ENCODE measurements at places on chromosomes 2 and 18.

DNA sequence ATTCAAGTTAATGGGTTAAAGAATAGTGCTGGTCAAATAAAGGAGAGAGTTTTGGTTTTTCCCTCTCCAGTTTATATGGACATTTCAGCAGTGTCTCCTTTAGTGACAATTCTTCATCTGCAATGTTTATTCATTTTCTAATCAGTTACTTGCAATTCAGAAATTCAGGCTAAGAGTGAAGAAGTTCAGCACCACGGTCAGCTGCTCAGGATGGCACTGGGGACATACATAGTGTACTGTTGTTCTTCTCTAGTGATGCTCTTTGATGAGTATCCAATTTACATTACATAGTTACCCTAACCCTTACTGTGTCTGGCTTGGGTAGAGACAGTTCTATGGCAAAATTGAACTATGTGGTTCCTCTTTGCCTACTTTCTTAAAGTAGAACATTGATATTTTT is 412.7 kb downstream of the CNTNAP5 start:
- no peak for DNase-seq

- DNase-seq: no peak
Measured at GRCh38 chr2:160570376-160570775, 76.8 kb upstream of the RBMS1 start.

GRCh38 chr2:150156876-150157275 is 330.6 kb downstream of the RND3 start:
- peak; percentile 52 for DNase-seq

DNA sequence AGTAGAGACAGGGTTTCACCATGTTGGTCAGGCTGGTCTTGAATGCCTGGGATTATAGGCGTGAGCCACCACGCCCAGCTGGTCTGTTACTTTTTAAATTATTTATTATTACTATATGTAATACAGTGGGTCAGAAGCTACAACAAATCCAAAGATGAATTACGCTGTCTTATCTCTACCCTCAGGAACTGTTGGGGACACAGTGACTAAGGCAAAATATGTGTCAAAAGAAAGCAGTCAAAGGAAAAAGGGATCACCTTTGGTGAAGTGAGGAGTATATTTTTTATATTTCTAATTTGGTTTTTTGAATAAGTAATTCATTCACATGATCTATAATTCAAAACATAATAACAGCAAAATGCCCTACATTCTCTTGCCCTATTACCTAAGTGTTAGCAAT is 4.7 kb downstream of the CREB1 start:
- DNase-seq: no peak

- DNase-seq: no peak
Measured at GRCh38 chr18:61470031-61470674, 136.9 kb downstream of the CDH20 start.

DNA sequence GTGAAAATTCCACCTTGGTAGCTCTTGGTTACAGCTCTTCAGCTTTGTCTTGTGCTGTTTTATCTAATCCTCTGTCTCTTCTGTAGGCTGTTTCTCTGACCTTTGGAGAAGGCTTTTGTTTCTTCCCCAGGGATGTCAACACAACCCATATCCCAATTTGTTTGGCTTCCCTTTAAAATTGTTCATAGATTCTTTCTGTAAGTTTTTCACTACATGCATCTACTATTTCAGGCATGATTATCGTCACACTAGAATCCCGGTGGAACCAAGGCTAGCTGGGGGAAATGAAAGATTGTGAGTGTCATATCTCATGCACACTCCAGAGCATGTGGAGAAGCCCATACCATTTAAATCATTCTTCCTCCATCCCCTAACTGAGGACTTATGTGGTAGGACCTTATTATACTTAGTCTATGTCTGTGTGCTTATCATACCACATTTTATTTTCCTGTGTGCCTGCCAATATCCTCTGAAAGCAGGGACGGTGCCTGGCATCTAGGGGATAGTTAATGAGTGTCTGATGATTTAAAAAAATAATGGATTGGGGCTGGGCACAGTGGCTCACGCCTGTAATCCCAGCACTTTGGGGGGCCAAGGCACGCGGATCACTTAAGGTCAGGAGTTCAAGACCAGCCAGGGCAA is 59.9 kb downstream of the CRIM1 start:
- no peak for DNase-seq

DNA sequence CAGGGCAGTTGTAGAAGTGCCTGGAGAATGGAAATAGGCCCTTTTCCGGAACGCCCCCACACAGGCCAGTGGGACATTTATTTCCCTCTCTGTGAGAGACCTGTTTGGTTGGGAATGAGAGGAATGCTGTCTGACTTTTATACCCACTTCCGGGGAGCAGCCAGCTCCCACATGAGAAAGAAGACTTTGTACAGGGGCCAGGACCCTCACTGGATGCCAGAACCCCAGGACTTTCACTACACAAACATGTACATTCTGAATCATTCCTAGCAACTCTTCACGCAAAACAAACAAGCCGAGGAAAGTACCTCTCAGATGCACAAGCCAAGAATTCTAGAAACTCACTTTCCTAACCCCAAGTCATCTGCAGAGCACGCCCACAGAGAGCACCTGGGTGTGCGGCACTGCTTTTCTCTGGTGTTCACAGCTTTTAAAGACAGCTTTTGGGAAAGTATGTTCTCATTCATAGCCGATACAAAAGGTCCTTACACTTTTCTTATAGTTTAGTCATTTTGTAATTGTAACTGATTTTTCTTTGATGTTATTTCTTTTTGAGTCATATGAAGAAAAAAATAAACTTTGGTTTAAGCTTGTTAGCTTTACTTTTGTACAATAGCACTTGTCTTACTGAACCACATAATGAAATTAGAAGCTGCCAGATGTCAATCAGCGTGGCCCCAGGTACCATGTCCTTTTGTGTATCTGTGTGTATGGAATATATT is 856.1 kb upstream of the ID2 start:
- DNase-seq: peak; percentile 57

- no peak for DNase-seq
Measured at GRCh38 chr2:199646439-199646838, 188.7 kb upstream of the SATB2 start.

DNA sequence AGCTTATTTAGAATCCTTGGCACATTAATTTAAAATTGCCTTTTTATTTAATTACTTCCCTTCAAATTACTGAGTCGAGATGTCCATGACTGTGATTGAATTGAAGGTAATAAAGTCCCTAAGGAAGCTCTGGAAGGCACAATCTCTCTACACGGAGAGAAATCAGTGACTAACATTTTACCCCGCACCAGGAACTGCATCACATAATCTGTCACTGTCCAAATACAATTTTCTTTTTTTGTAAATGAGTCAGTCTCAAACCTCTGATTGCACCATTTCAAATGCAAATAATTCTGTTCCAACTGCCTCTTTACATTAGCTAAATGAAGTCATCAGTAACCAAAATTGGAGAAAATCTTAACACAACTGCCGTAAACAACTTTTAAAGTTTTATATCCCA is 311.9 kb downstream of the CCDC178 start:
- DNase-seq: peak; percentile 7
